ENCODE measurements at places on chromosomes 7 and 10.
A peak's percentile ranks its signal among the peaks of the same experiment; 100 is the strongest.

GRCh38 chr7:157113607-157114006 lies 25.1 kb upstream of the UBE3C start:
- DNase-seq: no peak

GRCh38 chr7:108201766-108202165 lies 71.6 kb upstream of the LAMB4 start:
- DNase-seq: no peak

- DNase-seq: no peak
Measured at GRCh38 chr10:44369296-44369695, 15.6 kb downstream of the CXCL12 start.

DNA sequence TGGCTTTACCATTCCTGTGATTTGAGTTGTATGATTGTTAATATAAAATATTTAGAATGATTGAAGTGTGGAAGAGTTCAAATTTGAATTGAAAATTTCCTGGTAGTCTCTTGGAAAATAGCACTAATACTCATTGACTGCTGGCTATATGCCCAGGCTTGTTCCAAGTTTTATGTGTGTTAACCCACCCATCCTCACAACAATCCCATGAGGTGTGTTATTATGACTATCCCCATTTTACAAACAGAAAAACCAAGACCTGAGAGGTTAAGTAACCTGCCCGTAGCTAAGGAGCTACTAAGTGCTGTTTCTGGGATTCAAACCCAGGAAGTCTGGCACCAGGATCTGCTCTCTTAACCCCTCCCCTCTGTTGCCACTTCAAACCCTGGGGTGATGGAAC lies 213.9 kb downstream of the CREB5 start:
- no peak for DNase-seq

DNA sequence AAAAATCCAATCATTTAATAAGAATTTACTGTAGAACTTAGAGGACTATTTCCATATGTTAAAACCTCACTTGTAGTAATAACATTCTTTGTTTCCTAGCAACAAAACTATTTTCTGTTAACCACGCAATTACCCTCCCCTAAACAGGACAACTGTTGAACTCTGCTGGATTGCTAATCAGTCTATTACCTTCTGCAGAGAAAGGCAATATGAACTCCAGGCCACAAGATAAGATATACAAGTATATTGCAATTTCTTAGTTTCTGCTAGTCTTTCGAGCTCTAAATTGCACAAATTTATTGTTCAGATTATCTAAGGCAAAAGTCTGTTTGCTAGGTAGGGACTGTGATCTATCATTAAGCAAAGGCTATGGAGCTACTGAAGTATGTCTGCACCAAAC lies 920.1 kb upstream of the LRRN3 start:
- DNase-seq: no peak

DNA sequence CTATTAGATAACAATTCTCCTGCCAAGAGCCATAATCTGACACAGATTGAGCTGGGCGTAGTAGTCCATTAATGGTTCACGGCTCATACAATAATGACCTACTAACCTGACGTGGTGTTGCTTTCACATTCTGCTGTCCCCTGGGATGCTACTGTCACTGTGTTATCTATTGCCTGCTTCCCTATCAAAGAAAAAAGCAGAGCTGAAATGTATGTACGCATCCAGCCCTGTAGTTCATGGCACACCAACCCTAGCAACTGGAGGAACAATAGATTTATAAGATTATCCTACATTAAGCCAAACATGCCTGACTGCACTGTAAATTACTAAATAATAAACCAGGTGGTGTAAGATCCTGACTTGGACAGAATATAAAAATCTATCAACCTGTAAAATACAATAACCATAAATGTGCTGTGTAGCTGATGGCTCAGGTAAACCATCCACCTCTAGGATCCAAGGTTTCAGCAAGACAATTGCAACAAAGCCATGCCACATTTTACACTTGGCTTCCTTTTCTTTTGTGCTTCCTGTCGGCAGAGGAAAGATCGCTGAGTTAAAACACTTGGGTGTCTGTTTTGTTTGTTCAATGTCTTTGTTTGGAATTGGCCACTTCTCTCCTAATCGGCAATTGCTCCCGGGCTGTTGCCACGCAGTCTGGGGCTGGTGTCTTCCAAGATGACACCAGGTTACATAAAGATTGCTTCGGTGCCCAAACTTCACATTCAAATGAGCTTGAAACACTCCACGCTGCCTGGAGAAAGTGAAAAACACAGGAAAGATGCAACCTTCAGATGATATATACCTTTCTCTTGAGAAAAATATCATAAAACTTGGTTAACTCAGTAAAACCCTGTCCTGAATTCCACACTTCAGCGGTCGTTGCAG lies 143.9 kb upstream of the MGMT start:
- DNase-seq: peak; percentile 44

DNA sequence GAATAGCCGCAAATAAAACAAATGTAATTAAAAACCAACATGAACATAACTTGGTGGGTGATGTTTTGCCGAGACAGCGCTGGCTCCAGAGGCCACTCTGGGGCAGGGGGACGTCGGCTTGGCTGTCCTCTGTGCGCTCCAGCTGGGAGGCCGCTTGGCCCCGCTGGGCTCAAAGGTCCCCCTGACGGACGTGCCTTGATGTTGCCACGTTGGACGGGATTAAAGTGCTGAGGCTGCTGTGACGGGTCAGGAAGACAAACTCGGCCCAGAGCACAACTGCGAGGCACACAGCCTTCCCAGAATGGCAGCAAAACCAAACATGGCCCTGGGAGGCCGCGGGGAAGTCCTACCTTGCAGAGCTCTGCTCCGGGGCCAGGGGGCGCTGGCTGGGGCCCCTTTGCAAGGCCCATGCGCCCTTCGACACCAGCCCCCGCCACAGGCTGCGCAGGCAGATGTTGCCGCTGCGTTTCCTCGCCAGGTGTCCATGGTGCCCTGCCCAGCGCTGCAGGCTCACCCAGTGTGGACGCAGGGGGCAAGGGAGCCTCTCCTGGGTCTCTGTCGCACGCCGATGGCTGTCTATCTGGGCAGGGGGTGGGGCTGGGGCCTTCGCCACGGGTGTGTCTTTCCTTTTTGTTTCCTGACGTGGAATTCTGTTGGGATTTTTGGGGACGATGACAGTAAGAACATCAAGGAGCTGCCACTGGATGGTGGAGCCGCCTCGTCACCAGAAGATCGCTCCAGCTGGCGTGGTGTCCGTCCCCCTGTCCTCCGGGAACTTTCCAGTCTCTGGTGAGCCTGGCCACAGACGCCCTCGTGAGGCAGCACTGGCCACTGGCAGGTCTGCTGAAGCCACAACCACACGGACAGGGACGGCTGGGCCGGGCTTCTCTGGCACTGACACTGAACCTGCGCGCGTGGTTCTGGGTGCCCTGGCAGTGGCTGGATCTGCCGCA lies 99.6 kb upstream of the DIP2C start:
- DNase-seq: peak; percentile 85

DNA sequence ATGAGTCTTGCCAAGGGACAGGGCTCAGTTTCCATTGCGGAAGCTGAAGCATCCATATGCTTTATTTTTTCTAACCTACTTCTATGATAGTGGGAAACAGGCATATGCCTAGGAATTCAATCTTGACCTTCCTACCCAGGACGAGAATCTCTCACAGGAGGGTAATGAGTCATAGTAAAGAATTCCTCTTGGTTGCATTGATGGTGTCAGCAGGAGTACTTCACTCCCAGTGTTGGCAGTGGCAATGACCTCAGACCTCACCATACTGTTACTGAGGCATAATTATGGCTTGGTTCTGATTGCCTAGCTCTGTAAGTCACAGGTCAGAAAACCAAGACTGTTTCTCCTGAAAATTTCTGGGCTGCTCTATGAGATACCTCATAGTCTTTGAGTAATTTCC lies 552.9 kb downstream of the ARL4A start:
- DNase-seq: no peak

- DNase-seq: no peak
Measured at GRCh38 chr7:37269711-37270508, 178.8 kb downstream of the ELMO1 start.

- DNase-seq: no peak
Measured at GRCh38 chr10:3530346-3530745, 254.7 kb downstream of the KLF6 start.

DNA sequence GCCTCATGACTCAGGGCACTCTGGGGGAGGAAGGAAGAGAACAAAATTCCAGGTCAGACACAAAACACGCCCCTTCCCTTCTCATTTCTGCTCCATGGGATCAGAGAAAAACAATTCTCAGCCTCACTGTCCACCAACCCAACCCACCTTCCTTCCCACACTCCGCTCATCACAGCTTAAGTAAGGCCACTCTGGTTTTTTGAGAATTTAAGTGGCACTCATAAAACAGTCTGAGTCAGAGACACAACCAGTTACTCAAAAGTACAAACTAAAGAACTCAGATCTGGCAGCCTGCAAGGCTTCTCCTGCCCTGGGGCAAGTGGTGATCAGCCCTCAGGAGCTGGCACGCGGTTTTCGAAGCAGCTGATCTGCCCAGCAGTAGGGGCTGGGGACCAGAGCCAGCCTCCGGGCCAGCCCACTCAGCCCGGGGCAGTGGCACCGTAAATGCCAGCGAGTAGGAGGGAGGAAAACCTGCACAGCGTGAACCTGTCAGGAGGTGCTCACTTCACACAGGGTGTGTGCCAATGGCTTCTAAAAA lies 39.1 kb upstream of the ABLIM1 start:
- no peak for DNase-seq

DNA sequence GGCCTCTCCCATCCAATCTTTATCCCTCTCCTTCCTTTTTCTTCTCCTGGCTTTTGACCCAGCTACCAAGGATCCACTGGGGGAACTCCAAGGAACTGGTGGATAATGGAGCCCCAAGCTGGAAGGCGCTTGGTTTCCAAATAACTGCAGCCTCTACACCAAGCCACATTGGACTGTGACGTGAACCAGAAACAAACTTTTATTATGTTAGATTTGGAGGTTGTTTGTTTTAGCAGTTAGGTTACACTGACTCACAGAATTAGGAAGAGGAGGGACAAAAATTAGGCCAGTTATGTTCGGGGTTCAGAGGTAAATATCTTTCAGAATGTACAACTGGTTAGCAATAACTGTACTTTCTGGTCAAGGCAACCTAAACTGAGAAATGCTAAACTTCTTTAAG lies 21.3 kb upstream of the ANK3 start:
- no peak for DNase-seq

DNA sequence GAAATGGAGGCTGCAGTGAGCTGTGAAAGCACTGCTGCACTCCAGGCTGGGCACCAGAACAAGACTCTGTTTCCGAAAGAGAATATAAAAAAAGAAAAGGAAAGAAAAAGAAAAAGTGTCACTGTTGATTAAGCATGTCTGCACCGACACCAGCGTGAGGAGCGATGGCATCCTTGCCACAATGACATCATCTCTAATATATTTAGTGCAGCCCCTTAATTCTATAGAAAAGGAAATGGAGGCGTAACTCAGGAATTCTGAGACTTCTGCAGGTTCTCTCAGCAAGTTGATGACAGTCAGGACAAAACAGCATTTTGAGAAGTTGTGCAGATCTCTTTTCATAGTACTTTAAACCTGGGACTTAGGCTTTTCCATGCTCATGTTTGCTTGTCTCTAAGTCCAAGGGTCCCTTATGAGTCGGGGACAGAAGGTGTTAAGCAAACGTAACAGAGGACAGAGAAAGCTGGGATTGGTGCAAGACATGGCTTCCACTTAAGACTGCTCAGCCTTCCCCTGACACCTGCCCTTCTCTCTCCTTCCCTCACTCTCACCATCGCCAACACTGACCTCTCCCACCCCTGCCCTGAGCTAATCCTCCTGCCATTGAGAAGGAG lies 16.9 kb upstream of the ANKRD1 start:
- no peak for DNase-seq

DNA sequence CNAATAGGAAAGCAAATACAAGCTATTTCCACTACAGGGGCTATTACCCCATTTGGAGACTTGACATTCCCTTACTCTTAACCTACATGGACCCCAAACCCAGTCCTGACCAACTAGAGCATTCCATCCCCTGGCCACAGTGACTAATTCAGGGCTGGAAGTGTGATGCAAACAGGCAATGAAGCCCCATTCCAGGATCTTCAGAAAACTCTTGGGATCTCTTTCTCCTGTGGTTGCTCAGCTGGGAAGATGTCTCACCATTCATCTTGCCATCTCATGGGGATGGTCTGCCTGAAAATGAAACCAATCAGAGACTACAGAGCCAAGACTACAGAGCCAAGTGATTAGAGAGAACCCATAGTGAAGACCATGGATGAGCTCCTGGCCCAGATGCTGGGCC lies 206.2 kb downstream of the ZNF365 start:
- DNase-seq: no peak

- DNase-seq: no peak
Measured at GRCh38 chr10:92848037-92848440, 281 bp upstream of the EXOC6 start.

DNA sequence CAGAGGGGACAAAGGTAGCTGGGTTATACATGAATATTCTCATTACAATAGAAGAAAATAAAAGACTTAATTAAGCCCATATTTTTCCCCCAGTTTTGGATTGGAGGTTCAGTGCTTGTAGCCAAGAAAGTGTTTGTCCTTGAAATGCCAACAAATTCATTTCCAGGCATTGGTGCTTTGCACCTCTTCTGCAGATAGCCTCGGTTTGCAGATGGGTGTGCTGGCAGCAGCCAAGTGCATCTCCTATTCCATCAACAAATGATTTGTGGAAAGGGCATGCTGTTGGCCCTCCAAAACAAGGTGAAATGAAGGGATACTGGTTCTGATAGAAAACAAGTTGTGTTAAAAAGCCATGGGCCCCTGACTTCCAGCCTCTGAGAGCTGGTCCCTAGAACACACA lies 187.3 kb downstream of the DPY19L1 start:
- DNase-seq: no peak

- no peak for DNase-seq
Measured at GRCh38 chr10:105707603-105708002, 1066.5 kb downstream of the SORCS3 start.

DNA sequence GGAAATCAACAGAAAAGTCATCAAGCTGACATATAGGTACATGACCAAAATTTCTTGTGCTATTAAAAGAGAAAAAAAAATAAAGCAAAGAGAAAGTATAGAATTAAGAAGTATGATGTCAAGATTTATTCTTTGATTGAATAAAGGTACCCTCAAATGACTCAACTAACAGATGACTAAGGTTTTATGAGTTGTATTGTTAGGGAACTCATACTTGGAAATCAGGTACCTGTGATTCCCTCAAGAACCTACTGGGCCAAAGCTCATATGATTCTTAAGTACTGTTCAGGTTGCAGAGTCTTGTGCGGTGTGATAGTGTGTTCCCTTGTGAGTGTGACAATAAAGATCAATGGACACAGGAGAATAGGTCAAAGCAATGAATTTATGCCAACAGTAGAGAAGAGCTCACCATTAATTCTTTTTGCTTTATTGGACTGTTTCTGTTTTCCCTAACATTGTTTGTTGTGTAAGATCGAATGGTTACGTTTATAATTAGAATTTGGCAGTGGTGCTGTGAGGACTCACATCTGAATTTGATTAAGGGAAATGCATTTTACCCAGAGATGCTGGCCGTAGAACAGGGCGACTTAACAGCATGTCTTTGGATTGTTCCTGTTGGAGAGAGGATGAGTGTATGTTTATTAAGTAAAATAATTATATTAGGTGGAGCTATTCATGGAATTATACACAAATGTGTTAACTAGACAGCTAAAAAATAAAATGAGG lies 293.2 kb upstream of the SEMA3D start:
- DNase-seq: no peak

Data from BE2C (cell line).